ENCODE measurements at places on chromosomes 16 and 17.
A peak's percentile ranks its signal among the peaks of the same experiment; 100 is the strongest.

GRCh38 chr16:29926711-29927052 lies 656 bp upstream of the KCTD13 start:
- no peak for DNase-seq

- no peak for DNase-seq
These were observed 1.3 kb upstream of the KCTD13 start for GRCh38 chr16:29927070-29927905.

DNA sequence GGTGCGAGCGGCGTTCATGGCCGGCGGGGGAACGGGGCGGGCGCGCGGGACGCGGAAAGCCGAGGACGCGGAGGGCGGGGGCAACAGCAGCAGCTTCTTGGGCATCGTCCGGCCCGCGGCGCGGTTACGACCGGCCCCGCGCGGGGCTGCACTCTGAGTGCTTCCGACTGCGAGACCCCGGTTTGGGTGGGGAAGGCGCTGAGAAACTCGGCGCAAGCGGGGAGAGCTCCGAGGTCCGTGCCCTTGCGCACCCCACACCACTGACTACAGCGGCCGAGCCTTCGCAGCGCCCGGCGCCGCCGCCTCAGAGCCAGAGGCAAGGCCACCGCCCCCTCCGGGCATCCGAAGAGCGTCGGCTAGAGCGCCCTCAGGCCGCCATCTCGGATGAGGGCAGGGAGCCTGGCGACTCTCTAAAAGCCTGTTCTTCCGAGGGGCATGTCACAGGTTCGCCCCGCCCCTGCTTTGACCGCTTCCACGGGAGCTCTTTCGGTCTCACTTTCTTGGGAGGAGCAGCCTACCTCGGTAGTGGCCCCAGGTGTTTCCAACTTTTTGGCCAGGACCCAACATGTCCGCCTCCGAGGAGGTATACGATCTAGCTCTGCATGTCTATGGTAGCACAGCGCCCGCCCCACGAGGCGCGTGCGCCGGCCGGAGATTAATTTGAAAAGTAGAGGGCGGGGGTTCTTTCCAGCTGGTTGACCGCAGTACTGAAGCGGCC lies at the start of gene PRPSAP1:
PRPSAP1 (minus strand) TSS at position 318 of the 718 bp plus-strand sequence; CDS start at position 105, 213 bp downstream.
- DNase-seq: peak; percentile 87

DNA sequence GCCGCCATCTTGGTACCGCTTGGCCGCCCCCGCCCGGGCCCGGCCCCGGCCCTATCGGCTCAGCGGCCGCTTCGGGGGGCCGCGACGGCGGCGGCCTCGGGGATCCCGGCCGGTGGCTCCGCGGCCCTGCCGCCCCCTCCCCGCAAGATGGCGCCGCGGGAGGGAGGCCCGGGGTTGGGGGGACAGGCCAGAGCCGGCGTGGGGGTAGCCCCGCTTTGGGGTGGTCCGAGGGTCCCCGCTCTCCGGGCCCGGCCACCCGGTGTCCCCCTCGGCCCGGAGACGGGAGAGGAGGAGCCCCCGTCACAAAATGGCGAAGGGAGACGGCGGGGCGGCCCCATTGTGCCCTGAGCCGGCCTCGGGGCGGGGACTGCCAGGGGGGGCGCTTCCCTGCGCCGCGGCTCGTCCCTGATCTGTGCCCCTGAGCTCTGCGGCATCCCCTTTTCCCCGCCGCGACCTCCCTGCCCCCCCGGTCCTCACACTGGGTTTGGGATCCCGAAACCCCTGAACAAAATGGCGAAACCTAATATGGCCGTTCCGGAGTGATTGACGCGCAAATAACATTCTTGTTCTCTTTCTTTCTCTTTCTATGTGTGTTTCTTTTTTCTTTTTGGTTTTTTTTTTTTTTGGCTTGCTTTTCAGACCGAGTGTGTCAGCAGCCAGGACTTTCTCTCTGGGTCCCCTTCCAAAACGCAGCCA lies 986 bp downstream of the HAPSTR1 start:
- peak; percentile 47 for DNase-seq

GRCh38 chr17:75694536-75694935 lies 26.7 kb upstream of the ITGB4 start:
- DNase-seq: no peak

GRCh38 chr17:45230410-45230786 lies 8.7 kb downstream of the FMNL1 start:
- DNase-seq: no peak

- DNase-seq: no peak
These were observed 2.9 kb upstream of the AOC3 start for GRCh38 chr17:42848093-42848492.

GRCh38 chr16:16093628-16094332 lies 129.5 kb downstream of the ABCC6 start:
- no peak for DNase-seq

- no peak for DNase-seq
These were observed 153.5 kb upstream of the CDC42EP4 start for GRCh38 chr17:73465130-73465952.

DNA sequence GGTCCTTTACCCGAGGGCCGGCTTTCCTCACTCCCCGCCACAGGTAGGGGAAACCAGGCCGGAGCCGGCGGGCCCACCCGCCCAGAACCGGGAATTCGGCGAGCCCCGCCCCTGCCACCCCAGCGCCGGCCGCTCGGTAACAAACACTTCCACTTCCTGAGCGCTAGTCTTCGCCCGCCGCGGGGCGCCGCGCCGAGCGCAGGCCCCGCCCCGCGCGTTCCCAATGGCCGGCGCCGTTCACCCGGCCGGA lies 224 bp upstream of the NHERF1 start:
- DNase-seq: no peak

- no peak for DNase-seq
These were observed 88.8 kb upstream of the TNRC6C start for GRCh38 chr17:77869665-77870132.

- DNase-seq: no peak
These were observed 232.8 kb downstream of the BCAS3 start for GRCh38 chr17:60910415-60910814.

- DNase-seq: no peak
These were observed 8.0 kb downstream of the TBC1D24 start for GRCh38 chr16:2482708-2483534.

GRCh38 chr17:62194401-62194800 lies 129.3 kb upstream of the MED13 start:
- no peak for DNase-seq

DNA sequence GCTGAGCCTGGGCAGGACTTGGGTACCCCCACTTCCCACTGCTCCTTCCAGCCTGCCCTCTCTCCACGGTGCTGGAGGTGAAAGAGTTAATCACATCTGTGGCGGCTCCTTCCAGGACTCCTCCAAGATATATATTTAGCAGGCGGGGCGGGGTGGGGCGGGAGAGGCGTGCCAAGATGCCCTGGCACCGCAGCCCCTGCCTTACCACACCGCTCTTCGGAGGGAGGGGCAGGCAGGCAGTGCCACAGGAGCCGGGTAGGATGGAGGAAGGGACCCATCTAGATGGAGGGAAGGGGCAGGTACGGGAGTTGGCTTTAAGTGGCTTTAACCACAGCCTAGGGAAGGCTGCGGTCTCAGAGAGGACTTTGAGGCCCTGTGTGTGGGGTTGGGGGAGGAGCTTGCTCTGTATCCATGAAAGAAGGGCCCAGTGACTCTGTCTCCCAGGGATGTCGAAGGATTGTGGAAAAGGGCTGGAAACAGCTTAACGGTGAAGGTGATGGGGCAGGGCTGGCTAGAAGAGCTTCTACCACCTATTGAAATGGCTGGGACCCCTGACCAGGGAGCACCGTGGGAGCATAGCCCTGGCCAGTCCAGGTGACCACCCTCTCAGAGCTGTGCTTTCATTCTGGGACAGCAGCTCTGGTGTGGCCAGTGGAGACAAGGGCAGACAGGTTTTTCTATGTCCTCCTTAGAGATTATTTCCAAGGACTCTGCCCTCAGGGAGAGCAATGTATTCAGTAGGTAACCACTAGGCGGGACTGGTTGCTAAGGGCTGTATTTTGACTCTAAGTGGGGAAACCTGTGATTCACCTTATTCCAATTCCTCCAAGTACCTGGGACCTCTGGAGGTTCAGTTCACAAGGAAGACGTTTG lies 13.0 kb downstream of the GPR142 start:
- peak; percentile 49 for DNase-seq

DNA sequence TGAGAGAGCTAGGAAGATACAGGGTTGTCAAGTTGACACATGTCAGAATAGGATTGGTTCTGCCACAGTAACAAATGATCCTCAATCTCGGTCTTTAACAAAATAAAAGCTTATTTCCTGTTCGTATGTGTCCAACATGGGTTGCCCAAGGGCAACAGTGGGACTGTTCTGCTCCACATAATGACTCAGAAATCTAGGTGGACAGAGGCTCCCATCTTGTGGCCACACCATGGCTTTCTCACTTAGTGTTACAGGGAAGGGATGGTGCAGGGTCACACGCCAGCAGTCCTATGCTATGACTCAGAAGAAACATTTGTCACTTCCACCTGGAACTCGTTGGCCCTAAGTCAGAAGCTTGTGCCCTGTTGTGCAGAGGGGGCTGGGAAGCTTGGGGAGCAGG lies 364.9 kb downstream of the SNX29 start:
- peak; percentile 56 for DNase-seq

- no peak for DNase-seq
These were observed 66.4 kb downstream of the NDEL1 start for GRCh38 chr17:8502126-8502525.

DNA sequence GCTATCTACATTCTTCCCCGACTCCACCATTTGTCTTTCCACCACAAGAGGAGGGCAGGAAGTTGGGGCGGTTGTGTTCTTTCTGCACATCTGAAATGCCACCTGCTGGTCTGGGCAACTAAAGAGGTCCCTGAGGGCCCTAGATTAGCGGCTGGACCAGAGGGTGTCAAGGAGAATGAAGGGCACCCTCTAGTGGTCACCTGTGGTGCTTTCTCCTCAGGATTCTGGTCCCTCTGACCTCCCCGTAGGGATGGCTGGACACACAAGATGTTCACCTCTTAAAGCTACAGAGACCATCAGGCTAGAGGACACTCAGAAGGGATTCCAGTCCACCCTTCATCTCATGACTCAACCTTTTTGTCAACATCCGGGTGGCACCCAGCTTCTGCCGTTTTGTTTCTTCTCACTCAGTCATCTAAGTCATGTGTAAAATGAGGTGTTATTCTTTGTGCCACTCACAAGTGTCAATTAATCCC lies 2.9 kb upstream of the SCIMP start:
- peak; percentile 57 for DNase-seq

DNA sequence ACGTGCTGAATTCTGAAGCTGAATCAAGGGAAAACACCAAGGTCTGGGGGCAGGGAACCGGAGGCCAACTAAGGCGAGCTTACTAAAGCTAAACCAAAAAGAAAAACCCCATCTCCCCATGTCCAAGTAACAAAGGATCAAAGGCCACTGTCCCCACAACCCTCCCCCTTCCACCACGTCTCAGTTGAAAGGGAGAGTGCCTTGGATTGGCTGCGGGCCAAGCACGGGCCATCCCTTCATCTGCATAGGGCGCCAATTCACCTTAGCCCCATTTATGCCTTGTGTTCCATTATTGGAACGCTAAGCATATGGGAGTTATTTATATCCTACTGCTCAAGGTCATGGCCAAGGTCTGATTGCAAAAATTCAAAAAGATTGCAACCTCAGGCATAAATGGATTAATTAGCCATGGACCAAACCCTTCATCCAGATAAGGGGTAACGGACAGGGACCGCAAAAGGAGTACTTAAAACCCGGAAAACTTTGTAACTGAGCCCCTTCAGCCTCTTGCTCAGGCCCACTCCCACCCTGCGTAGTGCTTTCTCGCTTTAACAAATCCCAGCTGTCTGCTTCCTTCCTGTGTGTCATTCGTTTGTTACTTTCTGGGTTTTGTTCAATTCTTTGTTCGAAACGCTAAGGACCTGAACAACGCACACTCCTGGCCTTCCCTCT lies 740 bp upstream of the ATP6V0D1 start:
- DNase-seq: peak; percentile 21

DNA sequence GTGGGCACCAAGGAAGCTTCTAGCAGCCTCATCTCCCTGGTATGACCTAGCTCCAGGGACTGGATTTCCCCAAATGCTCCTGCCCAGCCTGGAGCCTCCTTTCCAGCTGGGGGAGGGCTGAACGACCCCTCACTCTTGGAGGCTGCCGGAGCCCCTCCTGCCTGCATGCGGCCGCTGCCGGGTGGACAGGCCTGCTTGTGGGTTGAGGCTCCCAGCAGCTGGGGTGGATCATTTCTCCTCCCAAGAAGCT lies 213.6 kb downstream of the SEC14L1 start:
- DNase-seq: no peak

- DNase-seq: no peak
These were observed 487 bp downstream of the TSR1 start for GRCh38 chr17:2335726-2336214.

DNA sequence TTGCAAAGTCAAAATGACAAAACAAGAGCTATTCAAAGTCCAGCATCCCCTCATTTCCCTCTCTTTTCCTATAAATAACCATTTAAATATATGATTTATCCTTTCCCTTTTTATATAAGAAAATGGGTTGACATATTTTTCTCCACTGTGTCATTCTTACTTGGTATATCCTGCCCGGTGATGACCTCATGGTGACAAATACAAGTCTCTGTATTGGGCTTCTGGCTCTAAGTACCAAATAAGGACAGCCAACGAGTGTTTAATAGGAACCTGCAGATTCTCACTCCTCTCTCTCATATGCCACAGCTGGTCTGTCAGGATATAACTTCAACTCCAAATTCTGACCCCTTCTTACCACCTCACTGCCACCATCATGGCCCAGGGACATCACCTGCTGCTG lies 25.5 kb upstream of the CBLN1 start:
- DNase-seq: no peak

DNA sequence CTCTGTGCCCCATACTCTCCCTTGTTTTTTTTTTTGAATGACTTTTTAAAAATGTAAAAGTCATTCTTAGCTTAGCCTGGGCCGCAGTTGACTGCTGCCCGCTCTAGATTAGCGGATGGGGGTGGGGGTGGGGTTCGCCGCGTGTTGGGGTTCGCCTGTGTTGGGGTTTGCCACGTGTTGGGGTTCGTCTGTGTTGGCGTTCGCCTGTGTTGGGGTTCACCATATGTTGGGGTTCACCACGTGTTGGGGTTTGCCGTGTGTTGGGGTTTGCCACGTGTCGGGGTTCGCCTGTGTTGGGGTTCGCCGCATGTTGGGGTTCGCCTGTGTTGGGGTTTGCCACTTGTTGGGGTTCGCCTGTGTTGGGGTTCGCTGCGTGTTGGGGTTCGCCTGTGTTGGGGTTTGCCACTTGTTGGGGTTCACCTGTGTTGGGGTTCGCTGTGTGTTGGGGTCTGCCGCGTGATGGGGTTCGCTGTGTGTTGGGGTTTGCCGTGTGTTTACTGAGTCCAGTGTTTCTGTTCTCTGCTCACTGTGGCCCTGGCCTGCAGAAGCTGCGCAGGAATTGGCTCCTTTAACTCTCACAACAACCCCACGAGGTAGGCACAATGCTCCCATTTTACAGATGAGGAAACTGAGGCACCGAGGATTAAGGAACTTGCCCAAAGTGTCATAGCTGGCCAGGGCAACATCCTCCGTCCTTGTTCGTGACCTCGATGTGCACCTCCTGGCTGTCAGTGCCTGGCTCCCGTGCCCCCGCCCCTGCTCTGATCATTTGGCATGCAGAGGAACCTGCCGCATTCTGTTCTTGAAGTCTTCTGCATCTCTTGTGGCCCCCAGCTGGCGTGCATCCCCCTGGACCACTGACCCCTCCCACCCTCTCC lies 96.6 kb upstream of the CIBAR2 start:
- DNase-seq: no peak

GRCh38 chr17:15237106-15237425 lies 28.1 kb downstream of the PMP22 start:
- DNase-seq: no peak

GRCh38 chr16:17369421-17370222 lies 101.1 kb downstream of the XYLT1 start:
- DNase-seq: no peak

GRCh38 chr17:81877569-81877968 lies 6.4 kb upstream of the ARHGDIA start:
- no peak for DNase-seq

- DNase-seq: no peak
These were observed 5.7 kb downstream of the SGCA start for GRCh38 chr17:50171371-50172071.

Data from Calu3 (cell line).